ENCODE measurements at places on chromosomes 4 and X. TPM values are rescaled to one million over a fixed set of nuclear protein-coding genes. Genes with fewer than 3 reads are reported as not detected.

GRCh38 chr4:150673793-150674192 lies 91.8 kb downstream of the MAB21L2 start:
- DNase-seq: no peak

- no peak for DNase-seq
Observed at GRCh38 chr4:27288496-27288895, 427.9 kb downstream of the STIM2 start.

DNA sequence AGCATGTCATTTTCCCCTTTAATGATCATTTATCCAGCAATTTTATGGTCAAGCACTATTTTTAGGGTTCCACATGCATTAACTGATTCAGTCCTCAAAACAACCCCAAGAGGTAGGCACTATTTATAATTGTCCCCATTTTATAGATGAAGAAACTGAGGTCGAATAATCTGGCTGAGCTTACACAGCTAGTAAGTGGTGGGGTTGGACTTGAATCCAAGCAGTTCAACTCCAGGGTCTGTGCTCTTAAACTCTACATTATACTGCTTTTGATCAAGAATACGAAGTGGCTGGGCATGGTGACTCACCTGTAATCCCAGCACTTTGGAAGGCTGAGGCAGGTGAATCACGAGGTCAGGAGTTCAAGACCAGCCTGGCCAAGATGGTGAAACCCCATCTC lies 3.2 kb upstream of the CHRNA9 start:
- DNase-seq: no peak

GRCh38 chr4:114780205-114780604 lies 181.6 kb downstream of the UGT8 start:
- peak; percentile 4 for DNase-seq

- DNase-seq: no peak
Observed at GRCh38 chrX:88830111-88830510, 83.1 kb downstream of the CPXCR1 start.

The SUPT20HL1 gene
- not detected for total RNA-seq

GRCh38 chr4:153518637-153519389 lies 52.7 kb downstream of the TMEM131L start:
- DNase-seq: no peak

GRCh38 chr4:7462509-7462971 lies 27.8 kb upstream of the PSAPL1 start:
- DNase-seq: peak; percentile 81

DNA sequence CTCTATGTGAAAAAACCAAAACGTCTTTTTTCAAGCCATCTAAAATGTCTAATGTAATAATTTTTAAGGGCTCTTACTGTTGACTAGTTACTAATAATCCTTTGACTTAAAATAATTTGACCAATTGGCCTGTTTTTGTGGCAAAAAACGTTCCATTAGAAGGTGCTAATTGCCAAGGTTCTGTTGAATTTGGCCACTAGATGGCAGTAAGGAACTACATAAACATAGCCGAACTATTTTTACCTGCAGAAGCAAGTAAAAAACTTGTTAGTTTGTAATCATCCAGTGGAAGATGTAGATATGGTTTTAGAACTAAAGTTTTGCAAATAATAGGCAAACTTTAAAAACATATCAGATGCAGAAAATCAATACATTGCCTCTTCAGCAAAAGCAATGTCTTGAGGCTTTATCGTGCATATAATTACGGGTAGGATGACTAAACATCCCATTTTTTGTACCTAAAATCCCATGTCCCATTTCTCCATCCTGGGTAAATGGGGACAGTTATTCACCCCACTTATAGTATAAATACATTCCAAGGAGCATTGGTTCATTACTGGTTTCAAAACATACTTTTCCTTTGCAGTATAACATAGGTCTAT lies 57.6 kb downstream of the PROM1 start:
- peak; percentile 39 for DNase-seq

The NLGN3 gene
- total RNA-seq: 4.6 TPM

- no peak for DNase-seq
Observed at GRCh38 chrX:77917294-77917933, 6.9 kb downstream of the ATP7A start.

DNA sequence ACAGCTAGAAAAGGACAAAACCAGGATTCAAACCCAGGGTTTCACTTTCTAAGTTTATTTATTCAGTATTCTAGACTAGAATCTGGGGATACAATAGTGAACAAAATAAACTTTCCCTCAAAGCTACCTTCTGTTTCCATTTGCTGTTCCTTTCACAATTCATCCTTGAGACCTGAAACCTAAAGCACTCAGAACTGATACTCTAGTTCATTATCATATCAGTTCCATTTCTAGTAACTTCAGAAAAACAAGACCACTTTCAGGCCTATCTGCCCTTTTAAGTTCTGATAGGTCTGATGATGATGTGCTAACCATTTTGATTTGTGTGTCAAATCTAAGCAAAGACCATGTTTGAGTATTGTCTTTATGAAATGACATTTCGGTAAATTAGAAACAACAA lies 7.8 kb upstream of the XK start:
- DNase-seq: no peak

The POLN gene
- total RNA-seq: 2.4 TPM

DNA sequence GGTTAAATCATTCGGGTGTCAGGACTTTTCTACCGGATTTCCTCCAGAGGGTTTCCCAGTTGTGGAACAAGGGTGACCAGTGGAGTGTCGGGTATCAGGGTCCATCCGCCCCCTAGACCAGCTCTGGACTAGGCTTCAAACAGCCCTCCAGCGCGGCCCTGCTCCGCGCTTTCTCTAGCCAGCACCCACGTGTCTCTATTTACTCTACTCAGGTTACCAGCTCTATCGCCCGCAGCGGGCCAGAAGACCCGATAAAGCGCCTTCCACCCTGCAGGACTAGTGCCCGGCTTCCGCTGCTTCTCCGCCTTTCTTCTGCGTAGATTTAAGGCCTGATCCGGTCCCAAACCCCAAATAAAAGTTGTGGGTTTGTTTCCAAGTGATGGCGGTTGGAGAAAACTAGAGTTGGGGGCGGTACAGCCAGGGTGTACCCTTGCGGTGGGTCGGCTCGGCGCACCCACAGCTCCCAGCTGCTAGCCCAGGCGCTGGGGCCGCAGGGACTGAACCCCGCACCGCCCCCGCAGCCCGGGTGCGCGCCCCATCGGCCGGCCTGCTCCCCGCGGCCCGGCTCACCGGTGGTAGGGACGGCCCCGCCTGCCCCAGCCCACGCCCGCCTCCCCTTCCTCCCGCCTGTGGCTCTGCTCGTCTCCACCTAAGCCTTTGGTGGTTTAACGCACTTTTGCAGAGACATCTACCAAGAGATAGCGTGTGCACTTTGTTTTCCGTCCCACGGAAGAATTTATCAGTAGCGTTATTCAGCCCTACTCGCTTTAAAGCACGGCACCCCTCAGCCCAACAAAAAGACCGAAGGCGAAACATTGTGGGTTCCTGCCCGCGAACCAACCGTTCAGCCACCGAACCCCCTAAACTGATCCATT lies 2.1 kb downstream of the LEF1 start:
- DNase-seq: peak; percentile 76

The UBE2D3 gene
- total RNA-seq: 437 TPM

GRCh38 chr4:76723373-76723772 lies 174.6 kb downstream of the SOWAHB start:
- DNase-seq: no peak

The NPY5R gene
- total RNA-seq: 0.15 TPM

The IL9R gene
- total RNA-seq: 0.17 TPM

- DNase-seq: no peak
Observed at GRCh38 chr4:53489279-53489889, 101.9 kb downstream of the LNX1 start.

The C4orf54 gene
- not detected for total RNA-seq
